ENCODE measurements at places on chromosomes 13 and 19.

DNA sequence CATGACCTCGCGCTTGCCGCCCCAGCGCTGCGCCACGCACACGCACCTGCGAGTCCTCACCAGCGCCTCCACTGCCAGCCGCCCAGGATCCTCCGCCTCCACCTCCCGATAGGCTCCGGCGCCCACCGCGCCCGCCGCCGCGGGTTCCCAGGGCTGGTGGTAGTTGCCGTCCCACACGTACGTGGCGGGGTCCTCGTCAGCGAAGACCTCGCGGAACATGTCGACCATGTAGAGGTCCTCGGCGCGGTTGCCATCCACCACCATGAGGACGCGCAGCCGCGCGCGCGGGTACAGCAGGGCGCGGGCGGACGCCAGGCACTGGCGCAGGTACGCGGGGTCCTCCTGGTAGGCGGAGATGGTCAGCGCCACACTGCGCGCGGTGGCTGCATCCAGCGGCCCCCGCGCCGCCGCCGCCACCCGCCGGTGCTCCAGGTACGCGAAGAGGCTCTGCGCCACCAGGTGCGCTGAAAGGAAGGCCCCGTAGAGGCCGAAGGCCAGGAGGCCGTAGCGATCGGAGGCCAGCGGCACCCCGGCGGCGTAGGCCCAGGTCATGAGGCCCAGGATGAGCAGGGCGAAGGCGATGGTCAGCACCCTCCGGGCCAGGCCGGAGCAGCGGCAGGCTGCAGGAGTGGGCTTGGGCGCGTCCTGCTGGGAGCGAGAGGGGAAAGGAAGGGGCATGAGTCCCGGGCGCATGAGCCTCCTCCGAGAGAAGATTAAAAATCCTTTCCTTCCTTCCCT lies 4.4 kb downstream of the HAS1 start:
- DNase-seq = no peak

DNA sequence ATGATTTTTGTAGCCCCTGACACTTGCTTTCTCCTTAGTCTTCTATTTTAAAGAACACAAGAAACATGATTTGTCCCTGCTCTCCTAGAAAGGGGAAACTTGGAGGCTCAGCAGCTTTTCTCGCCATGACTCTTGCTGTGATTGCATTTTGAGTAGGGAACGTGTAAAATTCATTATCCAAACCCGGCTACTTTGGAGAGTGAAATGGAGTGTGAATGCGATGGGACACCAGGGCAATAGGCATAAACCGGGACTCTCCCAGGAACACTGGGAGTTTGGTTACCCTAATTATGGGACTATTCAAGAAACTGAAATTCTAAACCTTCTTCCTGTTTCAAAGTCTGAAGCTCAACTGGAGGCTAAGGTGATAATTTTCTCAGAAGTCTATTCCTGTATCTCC lies 181.7 kb upstream of the RFC3 start:
- DNase-seq = no peak

- DNase-seq = no peak
These were observed 8.5 kb upstream of the QTRT1 start for GRCh38 chr19:10692673-10693264.

GRCh38 chr19:46783670-46784069 lies 4.7 kb downstream of the SLC1A5 start:
- no peak for DNase-seq

DNA sequence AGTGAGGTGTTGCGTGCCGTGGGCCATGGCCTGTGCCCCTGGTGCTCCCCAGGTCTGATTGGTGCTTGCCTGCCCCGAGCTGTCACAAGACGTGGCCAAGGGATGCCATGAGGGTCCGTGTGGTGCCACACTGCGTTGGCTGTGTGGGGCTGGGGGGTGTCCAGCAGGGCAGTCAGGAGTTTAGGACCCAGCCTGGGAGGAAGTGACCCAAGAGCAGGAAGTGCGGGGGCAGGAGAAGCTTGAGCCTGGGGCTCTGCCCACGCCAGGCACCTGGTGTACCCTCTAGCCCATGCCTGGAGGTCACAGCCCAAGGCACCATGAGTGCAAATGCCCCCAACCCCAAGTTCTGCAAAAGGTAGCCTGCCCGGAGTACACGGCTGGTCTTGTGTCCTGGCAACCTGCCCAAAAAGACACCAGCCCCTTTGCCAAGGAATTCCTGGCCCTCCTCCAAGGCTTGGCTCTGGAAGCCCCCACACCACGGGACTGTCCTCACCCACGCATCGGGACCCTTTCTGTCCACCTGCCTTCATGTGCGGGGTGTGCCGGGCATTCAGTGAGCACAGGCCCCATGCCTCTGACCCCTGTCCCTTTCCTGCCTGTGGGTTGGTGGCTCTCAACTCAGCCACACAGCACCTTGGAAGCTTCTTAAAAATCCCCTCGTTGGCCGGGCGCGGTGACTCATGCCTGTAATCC lies 24.9 kb downstream of the MPND start:
- DNase-seq = no peak

GRCh38 chr19:16564842-16565241 lies 7.4 kb downstream of the SLC35E1 start:
- no peak for DNase-seq

DNA sequence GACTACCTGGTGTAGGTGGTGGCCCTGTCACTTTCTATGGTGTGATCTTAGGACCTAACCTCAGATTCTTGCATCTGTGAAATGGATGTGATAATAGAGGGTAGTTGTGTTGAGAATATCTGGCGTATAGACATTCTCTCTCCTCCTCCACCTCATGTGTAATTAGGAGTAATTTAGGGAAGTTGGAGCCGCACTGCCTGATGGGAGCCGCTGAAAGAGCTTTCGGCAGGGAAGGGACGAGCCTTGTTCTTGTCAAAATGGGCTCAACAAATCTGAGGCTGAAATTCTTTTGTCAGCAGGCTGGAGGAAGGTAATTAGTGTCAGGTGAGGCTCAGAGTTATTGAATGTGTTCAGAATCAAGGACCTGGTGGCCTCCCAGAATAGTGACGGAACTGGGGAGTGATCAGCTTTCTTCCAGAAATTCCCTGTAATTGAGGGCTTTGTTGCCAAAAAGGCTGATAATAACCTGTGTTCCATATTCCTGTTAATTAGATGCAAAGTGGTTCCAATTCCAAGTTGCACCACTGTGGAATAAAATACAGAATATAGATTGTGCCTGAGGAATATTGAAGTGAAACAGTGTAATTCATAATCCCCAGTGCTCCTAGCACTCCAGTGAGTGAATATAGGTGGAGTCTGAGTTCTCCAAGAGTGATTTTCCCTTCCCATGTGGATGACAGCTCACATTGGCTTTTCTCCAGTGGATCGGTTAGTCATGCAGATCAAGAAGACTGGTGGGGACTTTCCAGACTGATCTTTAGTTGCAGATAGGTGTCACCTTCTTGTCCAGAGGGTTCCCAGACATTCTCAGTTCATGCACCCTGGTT lies 47.5 kb downstream of the SPATA13 start:
- peak; percentile 60 for DNase-seq

GRCh38 chr19:16585808-16586476 lies 13.7 kb upstream of the SLC35E1 start:
- DNase-seq = no peak

GRCh38 chr19:2532252-2533071 lies 56.5 kb downstream of the GADD45B start:
- peak; percentile 78 for DNase-seq

GRCh38 chr13:73339086-73339485 lies 280.3 kb downstream of the KLF5 start:
- DNase-seq = no peak

- peak; percentile 65 for DNase-seq
These were observed 25.9 kb downstream of the RCN3 start for GRCh38 chr19:49553451-49554271.

DNA sequence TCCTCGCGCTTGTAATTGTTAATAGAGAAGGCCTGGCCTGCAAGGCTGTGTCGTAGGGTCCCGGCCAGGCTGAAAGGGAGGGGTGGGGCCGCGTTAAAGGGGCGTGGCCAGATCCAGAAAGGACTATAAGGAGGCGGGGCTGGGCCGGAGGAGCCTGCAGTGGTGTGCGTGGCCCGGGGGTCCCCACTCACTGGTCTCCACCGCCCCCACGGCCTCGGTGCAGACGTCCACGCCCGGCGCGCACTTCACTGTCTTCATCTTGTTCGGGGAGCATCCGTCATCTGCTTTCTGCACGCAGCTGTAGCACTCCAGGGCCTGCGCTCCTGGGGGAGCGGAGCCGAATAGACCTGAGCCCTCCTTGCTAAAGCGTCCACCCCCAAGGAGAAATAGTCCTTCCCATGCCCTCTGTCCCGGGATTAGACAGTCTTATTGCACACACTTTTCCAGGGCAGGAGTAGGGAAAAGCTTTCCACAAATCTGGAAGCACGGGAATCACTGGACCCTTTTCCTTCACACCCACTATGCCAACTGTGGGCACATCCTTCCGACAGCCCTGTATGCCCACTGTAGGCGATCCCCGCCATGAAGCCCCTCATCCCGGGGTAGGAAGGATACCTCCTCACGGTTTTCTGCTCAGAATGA lies 1.2 kb downstream of the LYPD3 start:
- no peak for DNase-seq

GRCh38 chr13:106603546-106603945 lies 35.6 kb upstream of the ARGLU1 start:
- no peak for DNase-seq

DNA sequence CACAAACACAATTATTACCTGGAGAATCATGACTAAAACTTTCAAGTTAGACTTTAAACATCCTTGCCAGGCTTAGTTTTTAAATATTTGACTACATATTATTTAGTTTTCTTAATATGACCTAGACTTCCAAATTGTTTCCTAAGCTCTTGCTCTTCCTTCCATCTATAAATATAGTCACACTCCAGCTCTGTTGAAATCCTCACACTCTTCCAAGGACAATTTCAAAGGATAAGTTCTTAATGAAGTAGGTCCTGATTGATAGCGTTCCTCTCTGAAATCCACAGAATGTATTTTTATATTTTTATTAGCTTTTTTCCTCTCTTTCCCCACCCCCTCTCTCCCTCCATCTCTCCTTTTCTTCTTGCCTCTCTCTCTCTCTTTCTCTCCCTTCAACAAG lies 1074.1 kb upstream of the PCDH20 start:
- no peak for DNase-seq

- no peak for DNase-seq
These were observed 54.6 kb downstream of the ATP11A start for GRCh38 chr13:112744168-112745021.

DNA sequence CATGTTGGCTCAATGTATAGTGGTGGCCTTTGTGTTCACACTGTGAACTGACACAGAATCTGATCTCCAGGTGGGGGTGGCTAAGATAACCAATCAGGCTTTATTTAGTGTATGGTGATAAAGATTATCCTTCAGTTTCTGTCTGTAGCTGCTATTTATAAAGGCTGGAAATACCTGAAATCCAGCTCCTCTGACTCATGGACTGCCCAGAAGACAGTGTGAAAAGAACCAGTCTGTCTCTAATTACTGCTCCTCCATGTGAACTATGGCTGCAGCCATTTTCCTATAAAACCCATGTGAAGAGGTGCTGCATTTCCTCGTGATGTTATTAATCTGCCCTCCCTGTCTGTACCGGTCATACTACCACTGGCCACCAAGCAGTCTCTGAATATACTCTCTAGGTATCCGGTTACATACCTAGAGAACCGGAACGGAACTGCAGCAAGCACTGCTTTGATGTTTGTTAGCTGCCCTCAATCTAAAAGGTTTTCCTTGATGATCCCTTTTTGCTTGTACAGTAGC lies 238.0 kb downstream of the LHFPL6 start:
- DNase-seq = peak; percentile 8

DNA sequence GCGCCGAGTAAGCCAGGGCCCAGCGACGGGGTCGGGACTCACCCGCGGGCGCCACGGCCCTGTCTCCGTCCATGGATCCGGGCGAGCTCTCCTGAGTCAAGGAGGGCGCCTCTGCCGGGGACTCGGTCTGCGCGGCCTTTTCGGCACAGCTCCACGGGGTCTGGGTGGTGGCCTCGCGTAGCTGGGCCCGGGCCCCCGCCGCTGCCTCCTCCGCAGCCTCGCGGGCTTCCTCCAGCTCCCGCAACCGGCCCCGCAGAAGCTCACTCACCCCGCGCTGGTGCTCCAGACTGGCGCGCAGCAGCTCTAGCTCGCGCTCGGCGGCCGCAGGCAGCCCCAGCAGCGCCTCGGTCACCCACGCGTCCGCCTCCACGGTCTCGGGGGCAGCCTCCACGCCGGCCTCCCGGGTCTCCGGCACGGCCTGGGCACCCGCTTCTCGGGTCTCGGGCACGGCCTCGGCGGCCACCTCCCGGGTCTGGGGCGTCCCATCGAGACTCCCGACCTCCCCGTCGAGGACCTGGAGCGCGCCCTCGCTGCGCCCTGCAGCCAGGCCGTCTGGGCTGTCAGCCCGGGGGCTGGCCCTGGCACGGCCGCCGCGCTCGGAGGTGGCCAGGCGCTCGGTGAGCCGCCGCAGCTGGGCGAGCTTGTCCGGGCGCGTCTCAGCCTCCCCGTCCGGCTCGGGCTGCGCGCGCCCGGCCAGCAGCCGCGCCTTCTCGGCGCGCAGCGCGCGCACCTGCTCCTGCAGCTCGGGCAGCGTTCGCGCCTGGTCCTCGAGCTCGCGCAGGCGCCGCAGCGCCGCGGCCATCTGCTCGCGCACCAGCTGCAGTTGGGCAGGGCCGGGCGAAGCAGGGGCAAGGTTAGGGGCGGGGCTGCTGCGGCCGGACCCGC lies 8.4 kb downstream of the KANK3 start:
- no peak for DNase-seq

GRCh38 chr19:460877-461720 lies at the start of gene SHC2:
Gene SHC2, minus strand, starts transcription at chr19:461033. Its CDS starts 37 bp downstream, at chr19:460996.
- DNase-seq = no peak

GRCh38 chr13:91278888-91279287 lies 68.6 kb upstream of the MIR17HG start:
- no peak for DNase-seq

Data from non-pigmented ciliary epithelial cell (primary cell).